ENCODE measurements at places on chromosomes 16 and 17.

DNA sequence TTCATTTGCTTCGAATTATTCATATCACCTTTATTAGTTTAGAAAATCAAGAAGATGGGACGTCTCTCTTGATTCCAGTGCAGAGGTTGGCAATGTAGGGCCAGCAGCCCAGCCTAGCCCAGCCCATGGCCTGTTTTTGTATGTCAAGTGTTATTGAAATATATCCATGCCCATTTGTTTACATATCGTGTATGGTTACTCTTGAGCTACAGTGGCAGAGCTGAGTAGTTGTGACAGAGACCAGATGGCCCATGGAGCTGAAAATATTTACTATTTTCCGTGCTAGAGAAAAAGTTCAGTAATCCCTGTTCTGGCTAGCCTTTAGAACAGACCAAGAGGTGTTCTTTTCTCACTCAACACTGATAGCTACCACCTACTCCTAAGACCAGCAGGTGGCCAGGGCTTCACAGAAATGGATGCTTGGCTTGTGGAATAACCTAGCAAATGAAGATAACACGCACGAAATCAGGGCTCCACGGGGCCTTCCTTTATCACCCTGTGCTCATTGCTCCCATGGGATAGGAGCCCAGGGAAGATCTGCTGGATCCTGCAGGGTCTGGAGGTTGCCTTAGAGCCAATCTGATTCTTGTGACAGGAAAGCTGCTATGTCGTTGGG is 123.2 kb upstream of the ANKFN1 start:
- DNase-seq, result no peak

DNA sequence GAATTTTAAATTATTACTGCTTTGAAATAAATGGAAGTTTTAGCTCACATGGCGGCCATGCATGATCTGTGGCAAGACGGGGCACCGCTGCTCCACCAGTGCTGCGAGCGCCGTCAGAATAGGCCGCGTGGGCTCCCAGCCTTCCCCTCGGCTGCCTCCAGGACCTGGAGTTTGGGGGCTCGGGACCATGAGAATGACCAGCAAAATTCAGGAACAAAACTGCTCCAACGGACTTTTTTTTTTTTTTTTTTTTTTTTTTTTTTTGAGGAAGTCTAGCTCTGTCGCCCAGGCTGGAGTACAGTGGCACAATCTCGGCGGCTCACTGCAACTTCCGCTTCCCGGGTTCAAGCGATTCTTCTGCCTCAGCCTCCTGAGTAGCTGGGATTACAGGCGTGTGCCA is 38.3 kb upstream of the AKAP1 start:
- DNase-seq, result no peak

DNA sequence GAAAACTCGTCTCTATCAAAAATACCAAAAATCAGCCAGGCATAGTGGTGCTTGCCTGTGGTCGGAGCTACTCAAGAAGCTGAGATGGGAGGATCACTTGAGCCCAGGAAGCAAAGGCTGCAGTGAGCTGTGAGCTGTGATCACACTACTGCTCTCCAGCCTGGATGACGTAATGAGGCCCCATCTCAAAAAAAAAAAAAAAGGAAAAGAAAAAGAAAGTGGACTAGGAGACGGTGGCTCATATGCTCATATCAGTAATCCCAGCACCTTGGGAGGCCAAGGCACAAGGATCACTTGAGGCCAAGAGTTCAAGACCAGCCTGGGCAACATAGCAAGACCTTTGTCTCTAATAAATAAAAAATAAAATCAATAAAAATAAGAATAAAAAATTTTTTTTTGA is 8.8 kb upstream of the SUMO2 start:
- DNase-seq, result no peak

DNA sequence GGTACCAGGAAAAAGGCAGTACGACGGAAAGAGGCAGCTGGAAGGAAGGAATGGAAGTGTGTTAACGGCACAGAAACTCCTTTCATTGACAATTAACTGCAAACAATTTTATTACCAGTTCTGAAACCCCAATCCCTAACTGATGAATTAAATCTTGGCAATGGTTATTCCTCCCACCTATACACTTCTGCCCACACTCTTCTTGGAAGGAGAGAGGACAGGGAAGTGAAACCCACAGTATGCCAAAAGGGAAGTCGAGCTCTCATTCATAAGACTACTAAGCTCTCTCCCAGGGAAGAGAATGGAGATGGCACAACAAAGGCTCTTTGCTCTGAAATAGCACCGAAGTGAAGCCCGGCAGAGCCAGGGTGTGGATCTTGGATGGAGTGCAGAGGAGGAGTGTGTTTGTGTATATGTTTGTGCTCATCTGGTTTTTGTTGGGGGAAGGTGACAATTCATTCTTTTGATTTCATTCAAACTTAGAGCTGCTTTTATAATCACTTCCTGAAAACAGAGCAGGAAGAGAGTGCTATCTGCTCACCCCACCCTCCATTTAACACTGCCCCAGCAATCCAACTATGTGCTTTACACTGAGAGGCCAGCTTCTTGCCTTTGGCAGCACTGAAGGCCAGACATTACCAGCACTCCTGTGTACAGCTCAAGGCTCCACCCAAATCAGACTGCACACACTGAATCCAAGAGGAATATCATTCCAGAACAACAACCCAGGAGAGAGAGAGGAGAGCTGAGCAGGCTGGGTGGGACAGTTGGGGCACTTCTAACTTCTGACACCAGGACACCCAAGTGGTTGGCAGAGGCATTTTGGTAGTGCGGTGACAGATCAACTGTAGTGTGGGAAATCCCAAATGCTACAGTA is 68.7 kb downstream of the HIC1 start:
- no peak for DNase-seq

DNA sequence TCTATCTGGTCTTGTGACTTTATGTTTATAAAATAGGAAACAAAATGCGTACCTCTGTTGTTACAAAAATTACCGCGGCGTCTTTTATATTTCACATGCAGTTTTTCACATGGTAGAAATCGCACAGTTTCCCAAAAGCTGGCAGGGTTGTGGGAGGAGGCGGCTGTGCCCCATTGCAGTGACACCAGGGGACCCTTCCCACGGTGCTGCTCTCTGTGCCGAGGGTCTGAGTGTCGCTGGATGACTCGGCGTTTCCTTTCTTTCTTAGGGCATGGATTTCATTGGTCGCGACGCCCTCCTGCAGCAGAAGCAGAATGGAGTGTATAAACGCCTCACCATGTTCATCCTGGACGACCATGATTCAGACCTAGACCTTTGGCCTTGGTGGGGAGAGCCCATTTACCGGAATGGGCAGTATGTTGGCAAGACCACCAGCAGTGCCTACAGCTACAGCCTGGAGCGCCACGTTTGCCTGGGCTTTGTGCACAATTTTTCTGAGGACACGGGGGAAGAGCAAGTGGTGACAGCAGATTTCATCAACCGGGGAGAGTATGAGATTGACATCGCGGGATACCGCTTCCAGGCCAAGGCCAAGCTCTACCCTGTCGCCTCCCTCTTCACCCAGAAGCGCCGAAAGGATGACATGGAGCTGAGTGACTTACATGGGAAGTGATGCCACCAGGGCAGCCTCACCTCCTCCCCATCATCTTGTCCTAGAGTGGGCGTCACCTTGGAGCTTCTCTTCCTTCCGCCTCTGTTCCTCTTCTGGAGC is 17.2 kb upstream of the CLEC18C start:
- DNase-seq, result no peak

DNA sequence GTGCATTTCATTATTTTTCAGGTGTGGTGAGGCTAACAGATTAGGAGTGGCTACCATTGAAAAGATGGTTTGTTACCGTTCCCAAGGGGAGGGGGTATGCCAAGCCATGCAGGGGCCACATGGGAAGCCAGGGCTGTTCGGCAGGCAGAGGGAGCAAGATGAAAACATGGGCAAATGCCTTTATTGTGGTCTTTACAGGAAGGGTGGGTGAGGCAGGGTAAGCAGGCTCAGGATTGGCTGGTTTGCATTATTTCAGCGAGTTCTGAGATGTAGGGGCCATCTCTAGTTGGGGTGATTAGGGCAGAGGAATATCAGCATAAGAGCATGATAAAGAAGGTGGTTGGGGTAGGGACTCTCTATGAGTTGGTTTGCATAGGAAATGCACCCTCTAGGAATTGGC is 117.6 kb downstream of the CCT6B start:
- no peak for DNase-seq

- DNase-seq, result no peak
Measured at GRCh38 chr17:47956791-47957590, 692 bp downstream of the PRR15L start.

DNA sequence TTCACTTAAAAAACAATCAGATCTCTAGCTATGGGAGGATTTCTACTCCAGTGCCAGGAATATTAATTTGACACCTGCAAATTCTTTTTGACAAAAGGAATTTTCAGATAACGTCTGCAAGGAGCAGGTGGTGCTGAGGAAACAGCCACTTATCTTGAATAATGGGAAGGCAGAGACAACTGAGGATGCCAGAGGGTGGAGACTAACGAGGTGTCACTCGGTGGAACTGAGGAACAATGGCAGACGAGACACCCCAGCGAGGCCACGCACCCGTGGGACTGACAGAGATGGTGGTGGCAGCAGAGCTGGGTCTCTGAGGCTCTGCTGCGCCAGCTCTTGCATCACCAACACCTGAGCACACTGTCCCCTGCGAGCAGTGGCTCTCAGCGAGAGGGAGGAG is 42.2 kb downstream of the VAC14 start:
- no peak for DNase-seq

GRCh38 chr16:65936096-65936495 is 430.4 kb upstream of the CDH5 start:
- DNase-seq, result no peak

DNA sequence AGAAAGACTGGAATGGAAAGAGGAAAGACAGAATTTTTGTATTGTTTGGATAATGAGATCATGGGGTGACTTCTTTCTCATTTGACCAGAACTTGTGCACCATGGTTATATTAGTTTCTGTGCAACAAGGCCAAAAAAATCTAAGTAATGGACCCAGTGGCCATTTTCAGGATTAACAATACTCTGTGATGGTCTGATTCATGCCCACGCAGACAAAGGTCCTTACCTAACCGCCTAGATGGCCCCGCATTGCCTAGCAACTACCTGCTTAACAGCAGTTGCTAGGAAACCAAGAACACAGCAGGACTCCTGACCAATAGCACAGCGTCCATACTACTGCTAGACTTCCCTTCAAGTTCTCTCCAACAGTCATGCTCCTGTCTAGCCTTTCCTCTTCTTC is 22.4 kb downstream of the MIS12 start:
- DNase-seq, result no peak

GRCh38 chr16:89581861-89582563 is 6.5 kb downstream of the CPNE7 start:
- no peak for DNase-seq
